ENCODE measurements at places on chromosomes 1 and 21. TPM values are rescaled to one million over a fixed set of nuclear protein-coding genes. Genes with fewer than 3 reads are reported as not detected.

The PRAMEF14 gene
- total RNA-seq, result not detected

The VWA1 gene
- 28.3 TPM for total RNA-seq

DNA sequence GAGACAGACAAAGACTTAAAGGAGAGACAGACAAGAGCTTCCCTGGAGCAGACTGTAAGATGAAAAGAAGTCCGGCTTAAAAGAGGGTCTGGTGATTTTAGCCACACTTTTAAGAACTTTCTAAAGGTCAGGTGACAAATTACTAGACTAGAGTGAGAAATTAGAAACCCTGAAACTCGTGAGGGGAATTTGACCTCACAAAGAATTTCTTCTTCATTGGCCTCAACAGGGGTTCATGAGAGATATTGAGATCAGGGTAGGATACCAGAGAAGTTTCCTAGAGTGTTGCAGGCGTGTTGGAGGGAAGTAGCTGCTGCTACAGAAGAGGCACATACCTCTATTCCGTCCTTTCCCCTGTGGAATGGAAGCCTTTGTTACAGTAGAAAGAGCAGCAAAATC is 884.4 kb downstream of the KCNT2 start:
- H3K4me3 ChIP-seq, result no peak overlapping the region
- peaks cover 11% of the 10 kb centered on the region for H3K4me1 ChIP-seq
- H3K27me3 ChIP-seq, result no peaks in the 10 kb centered on the region
- DNase-seq, result no peak
- H3K27ac ChIP-seq, result no peak overlapping the region
- H3K36me3 ChIP-seq, result no peaks in the 10 kb centered on the region

GRCh38 chr1:226945106-226945857 is 5.2 kb downstream of the COQ8A start:
- peak overlapping the region; percentile 66 for H3K27ac ChIP-seq
- peaks cover 51% of the 10 kb centered on the region for H3K4me1 ChIP-seq
- no peak for DNase-seq
- H3K36me3 ChIP-seq, result peaks cover 4% of the 10 kb centered on the region
- no peak overlapping the region for H3K4me3 ChIP-seq
